ENCODE measurements at places on chromosomes 1 and 21.

DNA sequence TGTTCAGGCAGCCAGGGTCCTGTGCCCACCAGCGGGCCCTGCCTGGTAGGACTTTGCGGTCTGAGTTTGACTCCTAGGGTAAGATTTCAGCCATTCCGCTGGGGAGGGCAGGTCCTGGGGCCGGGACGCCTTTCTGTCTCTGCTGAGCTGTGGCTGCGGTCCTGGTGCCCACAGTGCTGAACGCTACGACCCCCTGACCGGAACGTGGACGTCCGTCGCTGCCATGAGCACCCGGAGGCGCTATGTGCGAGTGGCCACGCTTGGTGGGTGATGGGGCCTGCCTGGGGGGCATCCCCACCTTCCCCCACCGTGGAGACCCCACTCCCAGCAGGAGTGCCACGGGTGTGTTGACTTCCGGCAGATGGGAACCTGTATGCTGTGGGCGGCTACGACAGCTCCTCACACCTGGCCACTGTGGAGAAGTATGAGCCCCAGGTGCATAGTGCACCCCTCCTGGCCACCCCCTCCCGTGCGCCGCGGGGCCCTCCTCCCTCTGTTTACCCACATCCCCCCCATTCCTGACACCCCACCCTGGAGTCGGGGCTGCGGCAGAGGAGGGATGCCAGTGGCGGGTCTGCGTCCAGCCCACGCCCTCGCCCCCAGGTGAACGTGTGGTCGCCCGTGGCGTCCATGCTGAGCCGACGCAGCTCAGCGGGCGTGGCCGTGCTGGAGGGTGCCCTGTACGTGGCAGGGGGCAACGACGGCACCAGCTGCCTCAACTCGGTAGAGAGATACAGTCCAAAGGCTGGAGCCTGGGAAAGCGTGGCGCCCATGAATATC is 2.3 kb upstream of the PLEKHN1 start:
- no peak for DNase-seq

DNA sequence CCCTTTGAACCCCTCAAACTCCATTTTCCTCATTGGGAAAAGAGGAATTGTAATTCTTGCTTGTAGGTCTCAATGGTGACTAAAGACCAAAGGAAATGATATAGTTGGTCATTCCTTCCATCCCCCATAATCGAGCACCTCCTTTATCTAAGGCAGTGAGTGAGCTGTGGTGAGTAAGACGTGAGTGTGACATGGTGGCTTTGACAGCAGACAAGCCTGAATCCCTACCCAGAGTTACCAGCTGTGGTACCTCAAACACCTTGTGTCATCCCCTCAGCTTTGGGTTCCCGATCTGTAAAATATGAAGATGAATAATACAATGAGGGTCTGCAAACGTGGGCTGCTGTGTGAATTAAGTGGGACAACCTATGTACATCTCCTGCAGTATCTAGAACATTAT is 8.4 kb downstream of the TRAF5 start:
- DNase-seq = no peak

DNA sequence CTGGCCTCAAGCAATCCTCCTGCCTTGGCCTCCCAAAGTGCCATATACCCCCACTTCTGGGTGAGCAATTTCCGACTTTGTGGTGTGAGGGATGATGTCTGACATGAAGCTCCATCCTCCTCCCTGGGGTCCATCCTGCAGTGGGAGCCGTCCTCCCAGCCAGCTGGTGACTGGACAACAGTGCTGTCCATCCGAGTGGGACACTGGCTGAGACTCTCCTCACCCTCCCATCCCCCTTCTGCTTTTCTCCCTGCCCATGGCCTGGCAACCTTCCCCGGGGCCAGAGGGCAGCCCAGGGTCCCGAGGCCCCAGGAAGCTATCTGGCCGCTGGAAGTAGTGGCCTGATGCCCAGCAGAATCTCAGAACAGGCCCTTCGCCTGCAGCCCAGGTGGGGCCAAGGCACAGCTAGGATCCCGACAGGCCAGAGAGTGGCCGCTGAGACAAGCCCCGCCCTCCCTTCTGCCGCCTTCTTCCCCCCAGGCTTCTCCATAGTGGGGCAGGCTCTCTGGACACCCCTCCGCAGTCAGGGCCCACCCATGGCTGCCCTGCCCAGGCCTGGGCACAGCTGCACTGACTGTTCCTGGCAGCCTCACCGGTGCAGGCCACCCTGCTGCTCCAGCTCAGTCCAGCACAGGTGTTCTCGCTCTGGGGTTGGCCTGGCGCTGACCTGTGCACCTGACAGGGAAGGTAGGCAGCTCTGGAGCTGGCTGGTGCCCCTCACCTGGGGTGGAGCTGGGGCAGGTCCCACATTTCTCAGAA is 8.4 kb upstream of the FAAP20 start:
- no peak for DNase-seq

DNA sequence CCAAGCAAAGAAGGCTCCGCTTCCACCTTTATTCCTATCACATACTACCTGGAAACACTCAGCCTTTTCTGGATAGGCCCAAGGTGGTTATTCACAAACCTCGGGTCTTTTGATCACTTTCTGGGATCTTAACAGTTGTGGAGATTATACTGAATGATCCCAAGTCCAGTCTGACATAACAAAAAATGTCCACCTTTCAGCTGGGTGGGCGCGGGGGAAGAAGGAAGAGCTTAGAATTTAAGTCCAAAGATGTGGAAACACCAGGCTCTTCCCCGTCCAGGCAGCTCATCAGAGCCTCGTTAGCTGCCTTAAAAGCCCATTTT is 338 bp upstream of the C1orf53 start:
- DNase-seq = no peak

- DNase-seq = no peak
These were observed 103.7 kb downstream of the PRDM16 start for GRCh38 chr1:3172431-3173380.

- no peak for DNase-seq
These were observed 4.0 kb upstream of the CSF3R start for GRCh38 chr1:36486439-36487335.

DNA sequence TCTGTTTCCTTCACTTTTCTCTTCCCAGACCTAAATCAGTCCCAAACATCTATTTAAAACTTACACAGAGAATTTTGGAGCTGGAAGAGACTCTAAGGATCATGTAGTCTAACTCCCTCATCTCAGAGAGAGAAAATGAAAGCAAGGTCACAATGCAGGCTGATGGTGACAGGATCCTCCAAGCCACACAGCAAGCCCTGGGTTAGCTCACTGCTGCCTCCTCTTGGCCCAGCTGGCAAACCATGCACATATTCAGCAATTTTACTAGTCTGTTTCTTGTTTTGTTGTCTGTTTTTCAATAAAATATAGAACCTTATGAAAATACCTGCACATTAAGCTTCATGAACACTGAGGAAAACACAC is 27.7 kb upstream of the LY9 start:
- peak; percentile 81 for DNase-seq

All from activated CD4-positive, alpha-beta T cell treated with anti-CD3 and anti-CD28 coated beads for 4 hours (primary cell).